Mesothelial cell of epicardium (in vitro differentiated cells): ENCODE measurements at places on chromosomes 1 and 21.
A peak's percentile ranks its signal among the peaks of the same experiment; 100 is the strongest.

GRCh38 chr1:6496365-6496721 lies 4.9 kb upstream of the PLEKHG5 start:
- no peak overlapping the region for H3K27ac ChIP-seq
- H3K27me3 ChIP-seq = no peaks in the 10 kb centered on the region
- DNase-seq = no peak
- peaks cover 37% of the 10 kb centered on the region for H3K4me1 ChIP-seq
- H3K4me3 ChIP-seq = peak overlapping the region; percentile 75
- no peaks in the 10 kb centered on the region for H3K36me3 ChIP-seq

- H3K4me3 ChIP-seq = no peak overlapping the region
- H3K4me1 ChIP-seq = peaks cover 20% of the 10 kb centered on the region
- peaks cover 7% of the 10 kb centered on the region for H3K36me3 ChIP-seq
- H3K27me3 ChIP-seq = peaks cover 4% of the 10 kb centered on the region
- no peak for DNase-seq
Observed at GRCh38 chr1:179709841-179710329, 33.2 kb upstream of the FAM163A start.

DNA sequence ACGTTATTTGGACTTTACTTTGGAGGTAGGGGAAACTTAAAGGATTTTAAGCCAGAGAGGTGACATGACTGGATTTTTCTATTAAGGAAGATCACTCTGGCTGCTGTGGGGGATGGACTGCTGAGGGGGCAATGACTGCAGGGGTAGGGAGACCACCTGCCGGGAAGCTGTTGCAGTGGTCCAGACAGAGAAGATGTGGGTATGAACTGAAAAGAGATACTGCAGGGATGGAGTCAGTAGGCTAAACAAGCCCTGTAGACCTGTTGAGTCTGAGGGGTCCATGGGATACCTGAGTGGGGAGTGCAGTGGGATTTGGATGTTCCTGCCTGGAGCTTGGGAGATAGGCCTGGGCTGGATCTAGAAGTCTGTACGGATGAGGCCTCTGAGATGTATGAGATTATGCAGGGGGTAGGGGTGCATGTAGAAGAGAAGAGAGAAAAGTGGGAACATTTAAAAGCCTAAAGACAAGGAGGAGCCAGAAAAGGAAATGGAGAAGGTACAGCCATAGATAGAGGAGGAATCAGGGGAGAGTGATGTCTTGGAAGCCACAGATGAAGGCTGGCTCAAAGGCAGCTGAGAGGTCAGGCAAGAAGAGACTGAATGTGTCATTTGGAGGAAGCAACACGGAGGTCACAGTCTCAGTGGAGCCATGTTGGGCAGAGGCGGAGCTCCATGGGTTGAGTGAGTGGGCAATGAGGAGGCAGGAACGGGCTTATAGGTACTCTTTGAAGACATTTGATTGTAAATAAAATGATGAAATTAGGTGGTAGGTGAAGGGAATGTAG lies 25.9 kb upstream of the KCNA2 start:
- peaks cover 46% of the 10 kb centered on the region for H3K27me3 ChIP-seq
- no peak overlapping the region for H3K27ac ChIP-seq
- no peak for DNase-seq
- no peaks in the 10 kb centered on the region for H3K36me3 ChIP-seq
- no peak overlapping the region for H3K4me3 ChIP-seq
- no peaks in the 10 kb centered on the region for H3K4me1 ChIP-seq

GRCh38 chr1:14334336-14335176 lies 263.9 kb upstream of the KAZN start:
- H3K36me3 ChIP-seq = no peaks in the 10 kb centered on the region
- no peak overlapping the region for H3K27ac ChIP-seq
- H3K4me1 ChIP-seq = no peaks in the 10 kb centered on the region
- no peak overlapping the region for H3K4me3 ChIP-seq
- DNase-seq = no peak

GRCh38 chr1:228207851-228208821 lies at the start of gene OBSCN:
TSS of gene OBSCN (plus strand) at chr1:228208044. CDS start at chr1:228211784, 3,740 bp downstream.
- no peak within 1 kb of the TSS for H3K27ac ChIP-seq
- H3K4me1 ChIP-seq = peaks cover 2% of the 10 kb centered on the region
- no peak within 1 kb of the TSS for H3K4me3 ChIP-seq
- no peak for DNase-seq
- peaks cover 13% of the 10 kb centered on the region for H3K27me3 ChIP-seq

DNA sequence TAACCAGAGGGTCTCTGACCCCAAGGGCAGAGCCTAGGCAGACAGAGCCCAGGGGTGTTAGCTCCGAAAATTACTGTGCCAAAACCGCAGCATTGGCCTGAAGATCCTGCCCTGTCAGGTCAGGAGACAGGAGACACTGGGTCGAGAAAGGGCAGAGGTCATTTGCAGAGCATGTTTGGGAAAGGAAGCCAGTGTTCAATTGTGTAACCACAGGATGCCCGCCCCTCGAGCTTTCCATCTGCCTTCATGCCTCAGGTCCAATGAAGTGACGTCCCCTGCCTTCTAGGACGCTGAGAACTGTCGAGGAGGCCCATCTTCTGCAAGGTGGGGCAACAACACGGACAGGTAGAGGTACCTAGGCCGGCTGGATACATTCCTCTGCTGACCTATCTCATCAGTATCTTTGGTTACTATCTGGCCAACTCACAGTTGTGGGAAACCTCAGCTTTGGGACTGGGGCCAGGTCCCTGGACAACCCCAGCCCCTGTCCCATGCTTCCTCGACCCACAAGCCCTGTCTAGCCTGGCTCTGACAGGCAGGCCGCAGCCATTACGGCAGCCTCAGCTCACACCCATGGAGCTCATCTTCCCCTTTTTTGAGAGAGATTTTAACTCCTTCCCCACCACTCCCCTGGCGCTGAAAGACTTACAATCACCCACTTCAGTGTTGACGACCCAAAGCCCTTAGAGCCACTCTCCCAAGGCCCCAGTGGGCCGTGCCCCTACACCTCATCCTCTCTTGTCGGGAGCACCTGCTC lies 1.3 kb downstream of the ARL8A start:
- H3K27me3 ChIP-seq = no peaks in the 10 kb centered on the region
- H3K36me3 ChIP-seq = peaks cover 6% of the 10 kb centered on the region
- H3K27ac ChIP-seq = peak overlapping the region; percentile 98
- DNase-seq = no peak

DNA sequence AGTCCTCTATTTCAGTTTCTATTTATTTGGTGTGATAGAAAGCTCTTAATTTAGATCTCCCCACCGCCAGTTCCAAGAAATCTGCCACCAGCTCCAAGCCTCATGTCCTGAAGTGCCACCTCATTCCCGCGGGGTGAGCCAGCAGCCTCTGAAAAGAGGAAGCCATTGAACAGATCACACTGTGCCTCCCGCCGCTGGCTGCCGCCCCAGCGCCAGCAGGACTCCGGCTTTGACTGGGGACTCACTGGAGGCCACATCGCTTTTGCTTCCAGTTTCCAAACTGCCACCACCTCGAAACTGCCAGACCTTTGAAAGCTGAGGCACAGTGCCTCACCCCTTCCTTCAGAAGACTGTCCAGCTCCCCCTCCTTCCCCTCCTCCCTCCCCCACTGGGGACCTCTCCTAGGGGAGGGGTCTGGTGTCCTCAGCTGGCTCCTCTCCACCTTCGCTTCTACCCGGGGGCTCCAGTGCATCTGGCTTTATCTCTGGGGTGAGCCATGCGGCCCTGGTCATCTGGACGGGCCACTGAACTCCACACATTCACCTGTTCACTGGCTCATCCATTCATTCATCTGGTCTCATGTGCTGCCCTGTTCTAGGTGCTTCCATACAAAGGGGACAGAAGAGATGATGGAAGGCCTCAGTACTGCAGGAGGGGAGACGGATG lies 58.9 kb downstream of the VPS26C start:
- H3K4me3 ChIP-seq = no peak overlapping the region
- peaks cover 25% of the 10 kb centered on the region for H3K36me3 ChIP-seq
- DNase-seq = no peak

GRCh38 chr1:37498872-37499617 lies 15.5 kb downstream of the MEAF6 start:
- DNase-seq = no peak
- H3K4me1 ChIP-seq = peaks cover 10% of the 10 kb centered on the region
- no peaks in the 10 kb centered on the region for H3K27me3 ChIP-seq
- H3K4me3 ChIP-seq = no peak overlapping the region
- no peak overlapping the region for H3K27ac ChIP-seq
- H3K36me3 ChIP-seq = peaks cover 18% of the 10 kb centered on the region

DNA sequence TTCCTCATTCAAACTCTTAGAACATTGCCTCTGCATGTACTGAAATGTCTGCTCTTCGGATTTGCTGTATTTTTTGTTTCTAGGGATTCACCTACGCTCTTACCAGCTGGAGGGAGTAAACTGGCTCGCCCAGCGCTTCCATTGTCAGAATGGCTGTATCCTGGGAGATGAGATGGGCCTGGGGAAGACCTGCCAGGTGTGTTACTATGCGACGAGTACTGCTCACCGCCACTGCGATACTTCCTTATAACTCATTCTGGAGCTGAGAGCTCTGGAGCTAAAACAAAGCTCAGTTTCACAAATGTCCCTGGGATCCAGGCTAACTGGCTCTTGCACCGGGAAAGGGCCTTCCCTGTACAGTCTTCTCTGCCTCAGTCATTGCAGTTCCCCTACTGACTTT lies 10.1 kb downstream of the CHD1L start:
- no peaks in the 10 kb centered on the region for H3K27me3 ChIP-seq
- no peak overlapping the region for H3K4me3 ChIP-seq
- peaks cover 8% of the 10 kb centered on the region for H3K4me1 ChIP-seq
